ENCODE measurements at places on chromosomes 5 and 9.

DNA sequence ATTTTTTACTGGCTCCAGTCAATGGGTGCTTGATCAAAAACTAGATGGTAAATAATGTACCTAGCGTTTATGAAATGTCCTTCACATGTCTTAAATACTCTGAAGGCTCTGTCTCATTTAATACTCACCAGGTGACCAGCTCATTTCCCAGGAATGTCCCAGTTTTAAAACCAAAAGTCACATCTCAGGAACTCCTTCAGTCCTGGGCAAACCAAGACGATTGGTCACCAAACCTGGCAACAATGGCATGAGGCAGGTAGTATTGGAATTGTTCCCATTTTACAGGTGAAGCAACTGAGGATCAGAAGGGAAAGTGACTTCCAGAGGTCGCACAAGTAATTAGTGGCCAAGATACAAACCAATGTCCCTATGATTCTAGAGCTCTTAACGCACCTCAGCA, 27.7 kb downstream of the SMIM23 start:
- no peak for DNase-seq

DNA sequence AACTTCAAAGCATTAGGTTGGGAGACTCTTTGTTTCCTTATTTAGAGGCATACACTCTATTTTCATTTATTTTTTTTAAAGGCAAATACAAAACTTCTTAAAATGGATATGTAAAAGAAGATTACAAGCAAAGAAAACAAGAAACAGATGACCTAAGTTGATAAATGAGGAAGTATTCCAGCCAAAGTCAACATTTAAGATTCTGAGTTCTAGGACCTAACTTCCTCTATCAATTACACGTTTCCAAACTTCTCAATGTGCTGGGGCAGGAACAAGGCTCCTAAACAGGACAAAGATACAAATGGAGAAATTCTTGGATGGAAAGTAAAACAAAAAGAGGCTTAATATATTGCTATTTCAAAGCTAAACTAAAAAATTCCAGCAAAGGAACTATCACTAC, 89.5 kb downstream of the TLE1 start:
- no peak for DNase-seq

GRCh38 chr9:21205204-21205603, 1.7 kb downstream of the IFNA10 start:
- no peak for DNase-seq

DNA sequence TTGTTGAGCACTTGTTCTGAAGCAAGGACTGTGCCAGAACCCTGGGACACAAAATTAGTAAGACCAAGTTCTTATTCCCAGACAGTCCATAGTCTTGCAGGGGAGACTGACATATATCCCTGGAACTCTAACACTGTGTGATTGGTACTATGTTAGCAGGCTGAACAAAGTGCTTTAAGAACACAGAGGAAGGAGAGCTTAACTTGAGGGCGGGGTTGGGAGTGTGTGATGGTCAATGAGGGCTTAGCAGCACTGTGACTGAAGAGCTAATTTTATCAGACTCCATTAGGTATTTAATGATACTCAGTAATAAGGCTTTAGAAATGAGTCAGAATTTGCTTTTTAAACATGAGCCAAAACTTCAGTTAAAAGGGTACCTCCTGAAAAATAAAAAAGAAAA, 14.9 kb upstream of the SPATA24 start:
- no peak for DNase-seq

DNA sequence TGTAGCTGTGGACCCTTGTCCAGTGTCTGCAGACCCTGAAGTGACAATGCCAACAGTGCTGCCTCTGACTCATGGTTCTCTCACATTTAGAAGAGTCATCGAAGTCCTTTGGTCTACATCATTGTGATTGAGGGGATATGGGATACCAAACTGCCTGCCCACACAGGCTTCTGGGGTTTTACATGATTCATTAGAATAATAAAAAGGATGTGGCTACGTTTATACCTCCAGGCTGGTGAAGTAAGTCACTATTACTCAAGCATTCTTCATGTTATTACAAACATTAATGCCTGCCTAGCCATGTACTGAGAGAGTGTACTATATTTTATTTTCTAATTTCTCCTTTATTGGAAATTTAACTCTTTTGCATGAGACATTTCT, 365.7 kb downstream of the SPATA31D1 start:
- peak; percentile 21 for DNase-seq

GRCh38 chr5:53678981-53679660, 118.7 kb downstream of the NDUFS4 start:
- DNase-seq, result no peak

GRCh38 chr9:5446451-5447236, 3.7 kb upstream of the CD274 start:
- no peak for DNase-seq

DNA sequence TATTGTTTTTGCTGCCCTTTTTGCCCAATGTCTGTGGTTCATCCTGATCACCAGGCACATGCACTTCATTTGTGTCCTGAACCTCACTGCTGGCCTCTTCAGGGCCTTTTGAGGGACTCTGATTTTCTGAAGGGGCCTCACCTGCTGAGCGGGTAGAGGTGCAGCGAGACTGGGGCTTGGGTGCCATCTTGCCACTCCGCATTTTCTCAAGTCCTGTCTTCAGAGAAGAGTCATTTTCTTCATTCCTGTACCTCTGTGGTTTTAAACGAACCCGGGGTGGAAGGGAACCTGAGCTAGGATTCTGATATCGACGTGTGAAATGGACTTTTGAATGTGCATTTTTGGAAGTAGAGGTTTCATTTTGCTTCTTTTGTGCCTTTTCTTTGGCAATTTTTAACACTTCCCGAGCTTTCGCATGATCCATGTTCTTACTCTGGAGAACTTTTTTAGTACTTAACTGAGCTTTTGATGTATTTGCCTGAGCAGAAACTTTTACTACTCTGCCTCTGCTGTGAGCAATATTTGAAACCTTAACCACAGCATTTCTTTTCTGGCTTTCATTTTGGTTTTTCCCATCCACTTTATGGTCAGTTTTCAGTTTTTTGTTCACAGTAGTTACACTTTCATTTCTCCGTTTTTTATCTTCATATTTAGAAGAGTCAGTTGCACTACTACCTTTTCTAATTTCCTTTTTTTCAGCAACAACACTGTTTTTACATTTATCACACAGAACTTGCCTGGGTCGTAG, 26.1 kb downstream of the PWWP2A start:
- DNase-seq, result no peak

- DNase-seq, result no peak
Observed at GRCh38 chr5:179380211-179381035, 35.2 kb upstream of the ADAMTS2 start.

DNA sequence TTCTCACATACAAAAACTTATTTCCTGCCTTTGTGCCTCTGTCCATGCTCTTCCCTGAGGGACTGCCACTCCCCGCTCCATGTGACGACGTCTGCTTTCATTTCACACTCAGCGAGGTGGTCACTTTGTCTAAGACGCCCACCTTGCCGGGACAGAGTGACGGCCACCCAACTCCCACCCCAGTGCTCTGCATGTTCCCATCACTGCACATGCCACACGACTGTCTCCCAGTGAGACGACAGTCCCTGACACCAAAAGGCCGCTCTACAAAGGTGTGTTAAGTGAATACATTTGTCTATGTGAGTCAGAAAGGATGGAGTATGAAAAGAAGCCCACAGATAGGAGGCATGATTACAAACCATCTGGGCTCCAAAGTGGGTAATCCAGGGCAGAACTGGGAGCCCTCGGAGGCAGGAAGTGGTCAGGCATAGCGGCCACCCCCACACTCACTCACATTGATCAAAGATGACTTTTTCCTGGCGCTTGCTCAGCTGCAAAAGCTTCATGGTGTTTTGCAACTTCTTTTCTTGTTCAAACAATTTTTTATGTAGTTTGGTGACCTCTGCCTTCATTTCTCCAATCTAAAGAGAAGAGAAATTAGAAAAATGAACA, 185.8 kb downstream of the CDK5RAP2 start:
- peak; percentile 74 for DNase-seq

DNA sequence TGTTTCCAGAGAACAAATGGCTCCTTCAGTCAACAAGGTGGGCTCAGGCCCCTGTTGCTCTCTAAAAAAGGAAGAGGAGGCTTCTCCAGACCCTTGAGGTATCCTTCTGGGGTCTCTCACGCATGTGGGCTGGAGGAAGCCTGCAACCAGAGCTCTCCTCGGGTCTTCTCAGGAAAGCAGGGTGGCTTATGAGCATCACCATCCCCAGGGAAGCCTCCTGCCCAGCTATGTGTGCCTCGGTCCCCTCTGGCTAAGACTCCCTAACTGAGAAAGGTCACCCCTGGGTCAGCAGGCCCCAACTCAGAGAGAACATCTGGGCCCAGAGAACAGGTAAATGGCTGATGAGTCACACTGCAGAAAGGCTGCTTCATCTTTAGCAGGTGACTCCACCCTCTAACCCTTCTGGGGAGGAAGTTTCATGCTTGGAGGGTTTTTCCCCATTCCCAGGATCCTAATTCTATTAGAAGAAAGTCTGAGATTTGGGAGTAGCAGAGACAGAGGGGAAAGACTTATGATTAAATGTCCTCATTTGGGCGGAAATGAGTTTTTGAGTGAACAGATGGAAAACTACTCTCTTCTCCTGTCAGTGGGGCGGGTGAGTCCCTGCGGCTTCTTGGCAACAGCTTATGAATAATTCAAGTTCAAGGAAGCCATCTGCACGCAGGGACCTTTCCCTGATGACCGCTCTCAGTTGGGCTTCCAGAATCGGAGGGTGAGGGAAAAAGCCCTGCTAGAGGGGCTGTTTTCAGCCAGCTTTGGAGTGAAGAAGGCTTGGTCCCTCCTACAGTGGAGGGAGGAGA, 41.9 kb downstream of the TGFBI start:
- DNase-seq, result no peak

GRCh38 chr5:52989025-52989780, at the start of gene ITGA2:
ITGA2 (plus strand) TSS chr5:52989352; CDS start chr5:52989469, 117 bp downstream.
- DNase-seq, result peak; percentile 84

DNA sequence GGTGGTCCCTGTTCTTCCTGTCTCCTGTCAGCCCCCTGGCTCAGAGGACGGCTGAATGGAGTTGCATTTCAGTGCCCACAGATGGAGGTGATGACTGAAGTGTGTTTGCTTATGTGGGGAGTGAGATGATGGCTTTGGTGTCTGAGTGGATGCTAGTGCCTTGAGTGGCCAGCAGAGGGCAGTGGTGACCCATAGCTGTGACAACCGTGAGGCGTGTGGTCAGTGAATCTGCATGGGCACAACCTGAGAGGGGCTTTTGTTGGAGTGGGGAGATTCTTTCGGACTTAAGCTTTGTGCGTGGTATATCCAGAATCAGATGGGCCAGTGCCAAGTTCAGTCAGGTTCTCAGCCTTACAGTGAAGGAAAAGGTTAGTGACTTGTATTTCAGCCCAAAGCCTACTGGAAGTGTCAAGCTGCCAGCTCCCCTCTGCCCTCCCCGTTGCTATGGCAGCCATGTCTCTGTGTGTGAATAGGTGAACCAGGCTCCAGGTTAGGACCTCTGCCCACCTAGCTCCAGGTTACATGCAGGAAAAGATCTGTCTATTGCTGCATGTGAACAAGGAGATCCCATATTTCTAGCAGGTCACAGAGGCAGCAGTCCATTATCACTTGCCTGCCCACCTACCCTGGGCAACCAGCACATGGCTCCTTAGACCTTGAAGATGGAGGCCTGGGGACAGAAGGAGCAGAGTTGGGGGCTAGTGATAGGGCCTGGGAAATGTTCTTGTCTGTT, 14.7 kb upstream of the CXXC5 start:
- peak; percentile 74 for DNase-seq

GRCh38 chr9:4146293-4146692, 153.6 kb downstream of the GLIS3 start:
- no peak for DNase-seq

DNA sequence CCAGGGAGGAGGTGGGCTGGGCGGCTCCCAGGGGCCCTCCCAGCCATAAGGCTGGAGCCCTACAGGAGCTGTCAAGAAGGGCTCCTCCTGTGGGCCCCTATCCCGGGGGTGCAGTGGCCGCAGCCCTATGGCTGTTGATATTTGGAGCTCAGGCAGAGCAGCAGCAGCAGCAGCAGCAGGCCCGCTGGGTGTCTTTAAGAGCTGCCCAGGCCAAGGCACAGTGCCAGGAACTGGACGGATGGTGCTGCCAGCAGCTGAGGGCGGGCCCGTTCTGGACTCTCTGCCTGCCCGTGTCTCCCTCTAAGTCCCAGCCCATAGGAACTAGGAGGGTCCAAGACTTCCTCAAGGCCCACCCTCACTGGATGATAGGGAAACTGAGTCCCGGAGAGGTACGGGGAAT, 3.6 kb downstream of the AK1 start:
- no peak for DNase-seq

DNA sequence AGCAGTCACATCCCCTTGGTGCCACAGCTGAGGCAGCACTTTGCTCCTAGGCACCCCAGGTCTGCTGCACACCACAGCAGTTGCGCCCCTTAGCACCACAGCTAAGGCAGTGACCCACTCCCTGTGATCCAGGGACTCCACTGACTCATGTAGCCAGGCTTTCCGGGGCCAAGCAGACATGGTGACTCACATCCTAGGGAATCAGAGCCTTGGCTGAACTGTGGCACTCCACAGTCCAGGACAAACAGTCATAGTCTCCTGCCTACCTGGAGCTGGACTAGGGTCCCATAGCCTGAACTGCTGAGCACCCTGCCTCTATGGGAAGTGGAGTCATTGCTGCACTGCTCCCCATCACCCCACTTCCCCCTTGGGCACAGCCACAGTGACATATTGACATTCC, 338.7 kb downstream of the NPR3 start:
- DNase-seq, result peak; percentile 90
